ENCODE measurements at places on chromosomes 12 and 14.

GRCh38 chr14:75205591-75205990, 29.2 kb upstream of the TMED10 start:
- DNase-seq, result peak; percentile 80

- no peak for DNase-seq
Measured at GRCh38 chr14:51442513-51443175, 202.6 kb downstream of the TMX1 start.

DNA sequence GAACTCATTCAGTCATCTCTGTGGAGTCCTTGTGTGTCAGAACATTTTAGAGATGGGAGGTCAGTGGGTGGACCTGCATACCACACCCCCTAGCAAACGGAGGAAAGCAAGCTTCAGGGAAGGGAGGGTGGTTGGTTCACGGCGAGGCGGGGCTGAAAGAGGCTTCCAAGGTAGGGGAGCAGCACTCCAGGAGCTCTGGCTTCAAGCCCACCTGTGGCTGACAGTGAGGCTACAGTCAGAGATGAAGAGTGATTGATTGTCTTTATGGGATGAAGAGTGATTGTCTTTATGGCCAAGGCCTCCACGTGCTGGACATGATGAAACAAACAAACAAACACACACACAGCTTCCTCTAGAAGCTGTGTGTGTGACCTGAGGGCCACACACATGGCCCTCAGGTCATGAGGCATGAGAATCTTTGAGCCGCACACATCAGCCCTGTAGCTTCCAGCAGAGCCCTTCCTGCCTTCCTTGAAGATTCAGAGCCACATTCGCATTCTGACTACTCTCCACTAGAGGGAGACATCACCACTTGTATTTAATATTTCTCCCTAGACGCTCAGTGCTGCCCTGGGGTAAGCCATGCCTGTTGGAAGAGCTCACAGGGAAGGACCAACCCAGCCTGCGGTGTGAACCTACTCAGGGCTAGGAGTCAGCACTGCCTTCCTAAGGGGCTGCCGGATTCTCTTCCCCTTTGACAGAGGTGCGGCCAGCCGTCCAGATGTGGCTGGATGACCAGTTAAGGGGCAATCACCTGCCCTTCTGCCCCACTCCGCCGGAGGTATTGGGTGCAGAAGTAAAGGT, 54.4 kb upstream of the KCNA1 start:
- DNase-seq, result peak; percentile 61

DNA sequence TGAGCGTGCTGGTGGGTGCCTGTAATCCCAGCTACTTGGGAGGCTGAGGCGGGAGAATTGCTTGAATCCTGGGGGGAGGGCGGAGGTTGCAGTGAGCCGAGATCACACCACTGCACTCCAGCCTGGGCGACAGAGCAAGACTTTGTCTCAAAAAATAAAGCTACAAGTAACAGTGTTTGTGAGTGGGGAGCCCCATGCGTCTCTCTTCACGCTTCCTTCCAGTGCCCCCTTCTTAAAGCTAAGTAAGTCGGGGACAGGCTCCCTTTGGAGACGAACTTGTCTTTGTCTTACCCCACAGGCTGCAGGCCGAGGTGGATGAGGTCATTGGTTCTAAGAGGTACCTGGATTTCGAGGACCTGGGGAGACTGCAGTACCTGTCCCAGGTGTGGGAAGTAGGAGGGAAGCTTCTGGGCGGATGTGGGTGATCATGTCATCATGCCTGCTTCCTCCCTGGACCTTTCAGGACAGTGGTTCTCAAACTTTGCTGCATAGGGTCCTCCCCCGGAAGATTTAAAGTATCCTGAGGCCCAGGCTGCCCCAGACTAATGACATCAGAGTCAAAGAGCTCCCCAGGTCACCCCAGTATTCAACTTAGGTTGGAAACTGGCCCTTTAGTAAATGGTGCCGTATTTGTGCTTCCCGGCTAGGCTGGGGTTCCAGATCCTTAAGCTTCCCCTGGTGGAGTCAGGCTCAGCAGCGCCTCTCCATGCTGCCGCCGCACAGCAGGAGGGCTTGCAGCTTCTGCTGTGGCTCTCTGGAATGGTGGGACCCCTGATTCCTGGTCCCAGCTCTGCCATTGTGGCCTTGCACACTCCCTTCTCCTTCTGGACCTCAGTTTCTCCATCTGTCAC, 37.1 kb downstream of the CYP46A1 start:
- DNase-seq, result no peak

DNA sequence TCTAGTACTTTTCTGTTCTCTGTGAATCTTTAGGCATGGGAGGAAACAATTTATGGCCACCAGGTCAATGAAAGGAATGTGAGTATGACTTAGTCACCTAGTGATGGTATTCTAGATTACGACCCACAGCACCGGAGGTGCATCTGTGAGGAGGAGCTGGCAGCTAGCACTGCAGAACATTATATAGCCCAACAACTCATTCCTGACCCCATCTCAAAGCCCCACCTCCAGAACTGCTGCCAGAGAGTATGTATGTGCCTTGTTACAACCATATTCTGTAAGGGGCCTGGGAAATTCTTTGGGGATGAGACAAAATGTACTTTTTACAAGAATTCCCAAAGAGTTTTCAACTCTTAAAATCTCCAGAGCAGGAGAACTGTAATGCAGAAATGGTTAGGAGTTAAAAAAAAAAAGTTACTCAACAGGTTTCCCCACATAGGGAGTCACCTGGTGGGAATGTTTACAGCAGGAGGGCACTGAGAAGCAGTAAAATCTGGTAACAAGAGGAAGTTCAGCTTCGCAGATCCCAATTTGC, 34.9 kb upstream of the CERS5 start:
- DNase-seq, result no peak

DNA sequence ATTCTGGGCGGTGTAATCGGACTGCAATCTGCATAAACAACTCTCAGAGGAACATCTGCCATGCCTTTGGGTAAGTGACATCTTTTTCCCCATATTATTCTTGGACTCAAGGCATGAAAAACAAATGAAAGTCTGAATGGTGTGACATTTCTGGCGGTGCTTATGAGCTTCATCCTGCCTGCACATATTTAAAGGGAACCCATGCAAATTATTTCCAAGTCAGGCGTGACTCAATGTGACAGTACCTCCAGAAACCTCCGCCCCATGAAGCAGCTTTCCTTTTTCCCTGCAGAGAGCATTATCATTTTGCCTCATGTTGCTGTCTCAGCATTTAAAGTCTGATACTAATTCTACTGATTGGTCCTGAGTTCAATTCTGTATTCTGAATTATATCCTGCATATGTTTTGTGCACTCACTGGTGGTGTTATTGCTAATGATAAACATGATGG, 585.4 kb downstream of the SNAPC1 start:
- DNase-seq, result no peak

GRCh38 chr14:74134484-74134883, 49.7 kb downstream of the LIN52 start:
- no peak for DNase-seq

DNA sequence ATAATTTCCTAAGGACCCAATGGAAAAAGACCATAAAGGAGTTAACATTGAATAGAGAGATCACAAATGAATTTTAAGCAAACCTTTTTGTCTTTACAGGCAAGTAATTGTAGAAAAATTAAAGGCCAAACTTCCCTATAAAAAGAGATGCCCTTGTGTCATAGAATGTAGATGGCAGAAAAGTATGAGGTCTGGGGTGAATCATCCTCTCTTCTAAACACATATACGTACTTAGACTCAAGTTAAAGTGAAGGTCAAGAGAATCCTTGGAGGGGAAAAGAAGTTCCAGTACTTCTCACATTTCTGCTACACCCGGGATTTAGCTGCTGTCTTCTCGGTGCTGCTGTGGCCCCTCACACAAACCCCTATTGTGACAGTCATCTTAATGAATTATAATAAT, 116.2 kb upstream of the ARID2 start:
- DNase-seq, result peak; percentile 21

DNA sequence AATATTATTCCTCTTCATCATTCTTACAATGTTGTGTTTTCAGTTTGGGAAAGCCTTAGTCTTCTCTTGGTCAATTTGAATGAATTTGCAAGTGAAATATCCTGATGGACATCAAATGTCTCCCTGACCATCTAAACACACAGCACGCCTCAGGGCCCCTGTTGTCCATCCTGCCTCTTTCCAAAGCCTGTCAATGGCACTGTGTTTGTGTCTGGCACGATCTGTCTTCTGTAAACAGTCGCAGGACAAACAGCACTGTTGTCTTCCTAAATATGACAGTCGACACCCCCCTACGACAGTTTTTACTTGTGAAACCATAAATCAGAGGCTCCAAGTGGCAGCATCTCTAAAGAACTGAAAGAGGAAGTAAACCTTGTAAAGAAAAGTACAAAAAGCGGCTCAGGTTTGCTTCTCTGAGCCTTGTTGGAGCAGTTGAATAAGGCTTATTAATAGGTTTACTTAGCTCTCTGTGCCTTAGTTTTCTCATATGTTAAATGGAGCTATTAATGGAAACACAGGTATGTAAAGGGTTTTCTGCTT, 285.8 kb downstream of the NRXN3 start:
- DNase-seq, result no peak
